ENCODE measurements at places on chromosomes 2 and 18.

DNA sequence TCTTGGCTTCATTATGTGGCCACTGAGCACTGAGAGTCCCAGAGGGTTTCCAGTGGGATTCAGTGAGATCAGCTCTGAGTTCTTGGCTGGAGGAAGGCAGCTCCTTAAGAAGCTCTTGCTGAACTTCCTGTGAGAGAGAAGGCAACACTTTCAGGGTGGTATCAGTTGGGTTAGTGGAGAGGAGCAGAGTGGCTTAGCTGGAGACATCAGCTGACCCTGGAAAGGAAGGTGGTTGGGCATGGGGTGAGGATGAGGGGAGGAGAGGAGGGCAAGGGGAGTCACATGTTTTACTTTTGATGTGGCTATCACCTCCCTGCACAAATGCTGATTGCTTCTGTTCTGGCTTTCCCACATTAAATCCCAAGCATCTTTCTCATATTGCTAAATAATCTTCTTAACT, 95.1 kb downstream of the ACOXL start:
- DNase-seq: no peak

- DNase-seq: no peak
These were observed 34.8 kb downstream of the ADNP2 start for GRCh38 chr18:80143881-80144280.

DNA sequence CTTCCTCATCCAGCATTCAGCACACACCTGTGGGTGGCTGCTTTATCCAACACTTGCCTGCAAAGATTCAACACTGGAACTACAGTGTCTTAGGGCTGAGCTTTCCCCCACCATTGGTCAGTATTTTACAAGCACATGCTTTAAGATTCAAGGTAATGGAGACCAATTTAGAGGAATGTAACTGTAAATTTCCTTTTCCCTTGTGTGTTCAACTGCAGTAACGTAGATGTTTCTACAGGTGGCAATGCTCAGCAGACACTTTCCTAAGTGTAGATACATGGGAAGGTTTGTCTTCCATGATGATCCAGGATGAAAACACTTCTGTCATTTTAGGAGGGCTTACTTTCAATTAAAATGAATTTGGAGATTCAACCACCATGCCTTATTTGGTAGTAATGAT, 143.6 kb upstream of the PXDN start:
- DNase-seq: no peak

- no peak for DNase-seq
These were observed 86.2 kb upstream of the CCDC195 start for GRCh38 chr2:224802407-224802806.

- DNase-seq: no peak
These were observed 233.8 kb upstream of the SPRED2 start for GRCh38 chr2:65666156-65666725.

DNA sequence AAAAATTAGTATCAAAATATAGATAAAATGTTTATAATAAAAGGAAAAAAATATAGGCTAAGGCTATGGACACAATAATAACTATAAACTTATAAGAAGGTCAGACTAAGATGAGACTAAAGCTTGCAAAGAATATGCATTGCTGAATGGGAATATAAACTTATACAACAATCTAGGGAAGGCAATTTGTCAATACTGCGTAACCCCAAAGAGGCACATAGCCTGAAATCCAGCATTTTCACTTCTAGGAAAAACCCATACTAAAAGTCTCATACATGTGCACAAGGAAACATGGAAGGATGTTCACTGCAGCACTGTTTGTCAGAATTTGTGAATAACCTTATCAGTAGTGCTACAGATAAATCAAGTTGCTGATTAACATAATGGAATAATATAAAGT, 45.5 kb downstream of the FANCL start:
- no peak for DNase-seq

GRCh38 chr2:204018717-204019116, 82.2 kb downstream of the ICOS start:
- DNase-seq: no peak

- no peak for DNase-seq
These were observed 32.8 kb downstream of the NRP2 start for GRCh38 chr2:205714789-205715720.

All from stimulated activated CD8-positive, alpha-beta memory T cell treated with anti-CD3 and anti-CD28 coated beads, Interleukin-7, amount 100 ng/mL, for 1 hour (primary cell).